ENCODE measurements at places on chromosomes 7 and 10.

DNA sequence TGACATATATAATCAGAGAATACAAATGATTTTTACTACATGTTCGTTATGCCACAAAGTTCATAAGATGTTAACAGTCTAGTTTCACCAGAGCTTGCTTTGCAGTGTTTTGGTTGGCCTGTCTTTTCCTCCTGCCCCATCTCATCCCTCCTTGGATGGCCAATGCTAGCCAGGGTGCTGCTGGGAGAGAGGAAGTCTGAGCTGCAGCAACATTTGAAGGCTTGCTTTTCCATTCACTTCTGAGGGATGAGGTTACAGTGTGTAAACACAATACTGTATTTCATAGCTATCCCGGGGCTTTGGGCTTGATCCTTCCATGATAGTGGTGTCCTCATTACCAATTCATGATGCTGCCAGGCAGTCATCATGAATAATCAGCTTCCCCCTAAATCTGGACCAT lies 170.5 kb downstream of the RAB11FIP2 start:
- no peak for DNase-seq

GRCh38 chr7:65840446-65840845 lies 32.4 kb upstream of the VKORC1L1 start:
- DNase-seq = no peak

DNA sequence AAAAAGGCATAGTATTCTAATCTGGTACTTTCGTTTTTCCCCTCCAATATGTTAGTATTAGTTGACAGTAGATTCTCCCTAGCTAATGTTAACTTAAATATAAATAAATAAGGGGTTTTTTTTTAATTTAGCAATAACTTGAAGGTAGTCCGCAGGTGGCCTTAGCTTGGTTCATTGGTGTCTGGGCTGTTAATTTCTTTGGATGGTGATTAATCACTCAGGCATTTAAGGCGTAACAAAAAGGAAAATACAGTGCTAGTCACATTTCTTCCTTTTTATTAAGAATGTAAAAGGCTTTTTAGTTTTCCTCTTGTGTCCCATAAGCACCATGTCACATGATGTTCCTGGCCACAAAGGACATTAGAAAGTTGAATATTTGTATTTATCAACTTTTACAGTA lies 161.0 kb upstream of the POT1 start:
- no peak for DNase-seq

- DNase-seq = no peak
These were observed 15.4 kb upstream of the PCLO start for GRCh38 chr7:83178066-83178465.

- DNase-seq = no peak
These were observed 51.3 kb downstream of the AOC1 start for GRCh38 chr7:150903606-150904005.

- no peak for DNase-seq
These were observed 26.0 kb downstream of the CTNNA3 start for GRCh38 chr10:67669978-67670377.

- DNase-seq = no peak
These were observed 76.0 kb downstream of the SPDYE5 start for GRCh38 chr7:75567948-75568595.

DNA sequence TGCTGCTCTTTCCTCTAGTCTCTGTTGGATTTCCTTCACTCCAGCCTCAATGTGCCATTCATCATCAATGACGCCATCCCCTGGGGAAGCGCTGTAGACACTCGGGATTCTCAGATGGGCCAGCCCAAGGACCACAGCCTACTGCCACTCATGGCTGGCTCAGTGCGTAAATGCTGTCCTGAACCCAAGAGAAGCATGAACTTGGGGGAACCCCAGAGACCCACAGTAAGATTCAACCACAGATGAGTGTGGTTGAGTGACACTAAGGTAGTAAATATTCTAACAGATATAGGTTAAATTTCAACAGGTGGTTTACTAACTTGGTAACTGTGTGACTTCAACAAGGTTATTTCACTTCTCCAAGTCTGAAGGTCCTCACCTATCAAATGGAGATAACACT lies 304.1 kb downstream of the GRM8 start:
- DNase-seq = no peak

DNA sequence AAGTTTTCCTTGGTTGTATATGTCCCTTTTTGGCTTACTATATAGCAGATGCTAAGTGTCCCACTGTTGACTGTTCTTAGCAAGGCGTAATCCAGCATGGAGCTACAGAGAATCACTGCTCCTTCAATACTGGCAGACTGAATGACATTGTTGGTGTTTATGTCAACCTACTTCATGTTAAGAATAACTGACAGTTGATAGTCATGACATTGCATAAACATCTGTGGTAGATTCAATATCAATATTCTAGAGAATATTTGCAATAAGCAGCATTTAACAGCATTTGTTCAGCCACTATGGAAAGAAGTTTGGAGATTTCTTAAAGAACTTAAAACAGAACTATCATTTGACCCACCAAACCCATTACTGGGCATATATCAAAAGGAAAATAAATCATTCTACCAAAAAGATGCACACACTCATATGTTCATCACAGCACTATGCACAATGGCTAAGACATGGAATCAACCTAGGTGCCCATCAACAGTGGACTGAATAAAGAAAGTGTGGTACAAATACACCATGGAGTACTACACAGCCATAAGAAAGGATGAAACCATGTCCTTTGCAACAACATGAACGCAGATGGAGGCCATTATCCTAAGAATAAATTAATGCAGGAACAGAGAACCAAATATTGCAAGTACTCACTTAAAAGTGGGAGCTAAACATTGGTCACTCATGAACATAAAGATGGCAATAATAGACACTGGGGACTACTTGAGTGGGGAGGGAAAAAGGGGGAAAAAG lies 88.7 kb downstream of the IMMP2L start:
- no peak for DNase-seq

GRCh38 chr7:92557808-92558362 lies 29.3 kb downstream of the RBM48 start:
- no peak for DNase-seq

DNA sequence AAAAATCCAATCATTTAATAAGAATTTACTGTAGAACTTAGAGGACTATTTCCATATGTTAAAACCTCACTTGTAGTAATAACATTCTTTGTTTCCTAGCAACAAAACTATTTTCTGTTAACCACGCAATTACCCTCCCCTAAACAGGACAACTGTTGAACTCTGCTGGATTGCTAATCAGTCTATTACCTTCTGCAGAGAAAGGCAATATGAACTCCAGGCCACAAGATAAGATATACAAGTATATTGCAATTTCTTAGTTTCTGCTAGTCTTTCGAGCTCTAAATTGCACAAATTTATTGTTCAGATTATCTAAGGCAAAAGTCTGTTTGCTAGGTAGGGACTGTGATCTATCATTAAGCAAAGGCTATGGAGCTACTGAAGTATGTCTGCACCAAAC lies 920.1 kb upstream of the LRRN3 start:
- DNase-seq = no peak

DNA sequence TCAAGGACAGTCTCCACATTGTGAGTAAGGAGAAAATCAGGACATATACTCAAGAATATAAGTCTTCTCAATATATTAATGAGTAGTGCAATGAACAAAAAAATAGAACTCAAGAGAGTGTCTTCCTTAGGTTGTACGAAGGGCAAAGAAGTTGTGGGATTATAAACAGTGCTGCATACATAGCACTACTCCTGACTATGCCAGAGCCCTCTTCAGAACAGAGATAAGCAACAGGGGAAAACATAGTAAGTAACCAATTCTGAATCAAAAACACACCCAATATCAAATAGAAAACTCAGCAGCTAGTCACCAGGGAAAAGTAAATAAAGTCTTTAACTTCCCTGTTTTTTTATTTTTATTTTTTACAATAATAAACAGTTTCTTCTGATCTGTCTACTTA lies 10.6 kb downstream of the ARHGAP21 start:
- no peak for DNase-seq

DNA sequence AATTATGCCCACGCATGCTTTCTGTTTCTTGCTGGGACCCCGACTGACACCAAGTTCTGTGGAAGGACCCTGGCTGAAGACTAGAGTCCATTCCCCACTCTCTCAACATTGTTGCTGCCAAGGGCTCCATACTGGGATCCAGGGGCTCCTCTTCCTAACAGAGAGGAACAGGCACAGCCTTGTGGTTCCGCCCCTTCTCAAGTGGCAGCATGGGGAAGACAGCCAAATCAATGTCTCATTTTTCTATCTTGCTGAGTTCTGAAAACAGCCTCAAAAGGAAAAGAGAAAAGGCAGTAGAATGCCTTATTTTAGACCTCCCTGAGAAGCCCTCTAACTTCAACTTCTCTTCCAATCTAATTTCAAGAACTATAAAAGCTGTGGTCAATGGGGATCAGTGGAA lies 23.7 kb upstream of the LAMB1 start:
- DNase-seq = no peak

- DNase-seq = no peak
These were observed 176.8 kb downstream of the COBL start for GRCh38 chr7:51139796-51140195.

DNA sequence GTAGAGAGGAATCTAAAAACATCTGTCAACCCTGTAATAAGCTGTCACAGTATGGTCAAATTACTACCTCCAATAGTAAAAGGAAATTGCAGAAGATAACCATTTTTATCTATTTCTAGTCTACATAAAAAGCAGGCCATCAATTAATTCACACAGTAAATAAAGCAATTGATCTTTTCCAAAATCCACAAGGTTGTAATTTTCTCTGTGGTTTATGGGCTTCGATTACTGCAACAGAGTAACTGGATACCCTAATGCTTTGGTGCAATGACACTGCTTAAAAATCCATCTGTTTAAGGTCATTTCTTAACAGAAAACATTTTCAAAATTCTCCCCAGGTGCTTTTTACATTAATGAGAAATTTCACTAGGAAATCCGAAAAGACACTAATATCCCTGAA lies 23.9 kb downstream of the ESYT2 start:
- no peak for DNase-seq

DNA sequence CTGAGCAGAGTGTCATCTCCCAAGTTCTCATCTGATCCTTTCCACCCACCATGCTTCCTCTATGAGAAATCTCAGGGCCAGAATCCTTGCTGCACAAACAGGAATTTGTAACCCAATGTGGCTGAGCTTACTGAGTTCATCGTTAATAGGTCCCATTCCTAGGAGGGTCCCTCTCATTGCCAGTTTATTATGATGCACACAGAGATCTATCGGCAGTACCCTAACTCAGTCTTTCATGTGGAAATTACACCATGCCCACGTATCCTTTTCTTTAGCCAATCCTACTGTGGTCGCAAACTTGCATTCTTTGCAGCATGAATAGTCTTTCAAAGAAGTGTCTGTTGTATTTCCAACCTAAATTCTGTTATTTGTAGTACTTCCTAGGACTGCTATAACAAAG lies 12.1 kb downstream of the TMEM236 start:
- no peak for DNase-seq

GRCh38 chr10:5492929-5493576 lies 6.3 kb downstream of the CALML5 start:
- no peak for DNase-seq

- no peak for DNase-seq
These were observed 947.1 kb downstream of the GRM8 start for GRCh38 chr7:126305671-126306070.

- no peak for DNase-seq
These were observed 5.5 kb downstream of the RASSF4 start for GRCh38 chr10:44965104-44965503.

DNA sequence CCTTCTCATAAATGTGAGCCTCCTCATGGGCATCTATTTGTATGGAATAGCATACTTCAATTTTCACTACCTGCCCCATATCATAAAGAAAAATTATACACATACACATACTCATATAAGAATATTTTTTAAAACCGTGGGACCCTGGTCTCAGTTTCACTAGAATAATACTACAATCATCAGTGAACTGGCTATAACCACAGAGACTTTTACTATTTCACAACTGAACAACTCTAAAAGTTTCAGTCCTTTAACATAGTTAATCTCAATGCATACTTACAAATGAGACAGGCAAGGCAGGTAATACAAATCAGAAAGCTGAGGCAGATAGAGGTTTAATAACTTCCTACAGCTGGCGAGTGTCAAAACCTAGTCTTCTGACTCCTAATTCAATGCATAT lies 83.1 kb downstream of the LRRN3 start:
- DNase-seq = no peak

GRCh38 chr7:150753826-150754603 lies 16.8 kb downstream of the GIMAP5 start:
- DNase-seq = no peak

- DNase-seq = no peak
These were observed 81.3 kb downstream of the PRKCQ start for GRCh38 chr10:6498771-6499170.

GRCh38 chr10:3062502-3063186 lies 4.7 kb upstream of the PFKP start:
- DNase-seq = no peak

- no peak for DNase-seq
These were observed 85.7 kb upstream of the COL13A1 start for GRCh38 chr10:69715899-69716606.

GRCh38 chr7:116998567-116999175 lies 45.4 kb downstream of the ST7 start:
- DNase-seq = no peak

- no peak for DNase-seq
These were observed 169.5 kb upstream of the KLF14 start for GRCh38 chr7:130903358-130903974.

- DNase-seq = no peak
These were observed 20.7 kb downstream of the CHST3 start for GRCh38 chr10:71984809-71985388.

- DNase-seq = no peak
These were observed 570.1 kb upstream of the MGMT start for GRCh38 chr10:128896963-128897362.

GRCh38 chr7:34946486-34946885 lies 90.8 kb downstream of the DPY19L1 start:
- DNase-seq = no peak

DNA sequence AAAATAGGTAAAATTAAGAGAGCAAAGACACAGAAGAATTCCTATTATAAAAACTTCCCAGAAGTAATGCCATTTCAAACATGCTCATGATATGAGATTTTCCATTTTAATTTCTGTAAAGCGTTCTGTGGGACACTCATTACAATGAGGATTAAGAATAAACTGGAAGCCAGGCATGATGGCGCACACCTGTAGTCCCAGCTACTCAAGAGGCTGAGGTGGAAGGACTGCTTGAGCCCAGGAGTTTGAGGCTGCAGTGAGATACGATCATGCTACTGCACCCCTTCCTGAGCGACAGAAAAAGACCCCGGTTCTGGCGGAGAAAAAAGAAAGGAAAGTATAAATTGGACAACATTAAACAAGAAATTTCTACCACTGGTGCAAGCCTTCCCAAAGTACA lies 1.5 kb downstream of the DNA2 start:
- no peak for DNase-seq

All from SK-N-DZ (cell line).